ENCODE measurements at places on chromosomes 4 and X.

GRCh38 chrX:27767387-27767786 is 40.4 kb upstream of the MAGEB10 start:
- DNase-seq = no peak

DNA sequence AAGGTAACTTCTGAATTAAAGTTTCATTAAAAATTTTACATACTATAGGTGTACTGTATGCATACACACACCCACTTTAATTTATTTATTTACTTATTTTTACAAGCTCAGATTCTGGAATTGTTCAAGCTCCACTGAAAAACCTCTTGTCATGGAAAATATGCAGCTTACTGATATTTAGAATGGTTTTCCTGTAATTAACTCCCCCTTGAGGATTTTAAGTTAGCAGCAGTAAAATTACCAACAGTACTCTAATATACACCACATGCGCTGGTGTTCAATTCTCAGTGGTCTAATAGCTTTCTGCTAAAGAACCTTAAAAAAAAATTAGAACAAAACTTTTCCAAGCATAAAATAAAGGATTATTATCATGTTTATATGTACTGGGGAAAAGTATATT is 12.0 kb downstream of the MAB21L2 start:
- DNase-seq = no peak

GRCh38 chr4:54015423-54016030 is 48.9 kb downstream of the CHIC2 start:
- DNase-seq = peak; percentile 22

DNA sequence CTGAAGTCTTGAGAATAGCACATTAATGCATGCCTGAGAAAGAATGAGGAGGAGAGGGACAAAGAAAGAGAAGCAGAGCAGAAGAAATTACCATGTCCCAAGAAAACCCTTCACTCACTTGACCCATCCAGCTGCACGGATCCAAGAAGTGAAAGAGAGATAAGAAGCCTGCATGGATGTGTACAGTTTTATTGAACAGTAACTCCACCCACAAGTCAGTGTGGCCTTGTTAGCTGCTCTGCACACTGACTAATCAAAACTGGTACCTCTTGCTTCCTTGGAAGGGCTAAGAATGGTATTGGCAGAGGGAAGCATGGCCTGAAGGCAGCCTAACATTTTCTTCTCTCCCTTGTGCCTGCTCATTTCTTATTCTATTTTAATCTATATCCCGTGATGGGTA is 163.9 kb downstream of the SLC7A11 start:
- DNase-seq = no peak

DNA sequence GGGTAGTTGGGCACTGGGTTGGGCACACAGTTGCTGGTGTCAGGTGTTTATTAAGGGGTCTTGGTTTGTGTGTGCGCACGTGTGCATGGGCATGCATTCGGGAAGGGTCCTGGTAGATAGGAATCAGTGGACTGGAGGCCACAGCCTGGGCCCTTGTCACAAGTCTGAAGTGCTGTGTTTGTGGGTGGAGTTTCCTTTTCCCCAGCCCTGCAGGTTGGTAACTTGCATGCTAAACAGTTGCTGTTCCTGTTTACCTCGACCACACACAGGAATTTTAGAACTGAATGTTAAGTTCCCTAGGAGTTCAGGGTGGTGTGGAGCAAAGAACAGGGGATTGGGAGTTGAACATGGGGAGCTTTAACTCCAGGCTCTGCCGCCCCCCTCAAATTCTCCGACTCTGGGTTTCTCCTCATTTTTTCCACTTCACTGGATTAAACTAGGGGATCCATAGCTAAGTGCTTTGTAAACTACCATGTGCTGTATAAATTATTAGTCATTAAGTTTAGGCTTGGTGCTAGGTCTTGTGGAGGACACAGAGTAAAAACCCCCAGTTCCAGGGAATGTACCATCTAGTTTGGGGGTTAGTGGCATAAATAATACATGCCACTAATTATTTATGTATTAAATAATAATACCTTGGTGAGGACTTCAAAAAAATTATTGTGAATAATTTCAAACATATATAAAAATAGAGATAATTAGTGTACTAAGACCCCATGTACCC is 49.0 kb downstream of the STARD8 start:
- no peak for DNase-seq

- no peak for DNase-seq
Measured at GRCh38 chr4:184843984-184844554, 18.3 kb upstream of the ACSL1 start.

GRCh38 chrX:65598559-65599147 is 64.1 kb upstream of the LAS1L start:
- DNase-seq = no peak

GRCh38 chrX:10049236-10049635 is 82.1 kb downstream of the CLDN34 start:
- no peak for DNase-seq

GRCh38 chrX:150253959-150254620 is 109.0 kb upstream of the MAMLD1 start:
- no peak for DNase-seq

DNA sequence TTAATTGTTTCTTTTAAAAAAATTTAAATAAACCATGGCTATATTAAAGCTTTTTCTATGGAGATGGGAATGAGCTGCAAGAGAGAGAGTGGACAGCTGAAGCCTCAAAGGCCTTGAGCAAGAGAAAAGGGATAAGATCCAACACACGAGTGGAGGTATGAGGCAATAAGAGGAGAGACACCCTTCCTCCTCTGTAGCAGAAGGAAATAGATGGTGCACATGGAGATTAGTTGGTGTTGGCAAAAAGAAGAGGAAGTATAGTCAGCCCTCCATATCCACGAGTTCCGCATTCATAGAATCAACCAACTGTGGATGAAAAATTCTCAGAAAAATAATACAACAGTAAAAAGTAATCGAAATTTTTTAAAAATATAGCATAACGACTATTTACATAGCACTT is 3.2 kb downstream of the CXorf38 start:
- no peak for DNase-seq
